ENCODE measurements at places on chromosomes 1 and 21.
A peak's percentile ranks its signal among the peaks of the same experiment; 100 is the strongest.

GRCh38 chr1:22855668-22856606 is 116.7 kb downstream of the LACTBL1 start:
- DNase-seq: no peak

GRCh38 chr1:100597061-100597741 is 59.3 kb downstream of the GPR88 start:
- no peak for DNase-seq

- DNase-seq: no peak
Observed at GRCh38 chr1:98919211-98919610, 85.5 kb downstream of the PLPPR5 start.

- no peak for DNase-seq
Observed at GRCh38 chr1:15353839-15354579, 55.7 kb upstream of the EFHD2 start.

GRCh38 chr1:41364442-41365319 is 3.4 kb downstream of the FOXO6 start:
- no peak for DNase-seq

DNA sequence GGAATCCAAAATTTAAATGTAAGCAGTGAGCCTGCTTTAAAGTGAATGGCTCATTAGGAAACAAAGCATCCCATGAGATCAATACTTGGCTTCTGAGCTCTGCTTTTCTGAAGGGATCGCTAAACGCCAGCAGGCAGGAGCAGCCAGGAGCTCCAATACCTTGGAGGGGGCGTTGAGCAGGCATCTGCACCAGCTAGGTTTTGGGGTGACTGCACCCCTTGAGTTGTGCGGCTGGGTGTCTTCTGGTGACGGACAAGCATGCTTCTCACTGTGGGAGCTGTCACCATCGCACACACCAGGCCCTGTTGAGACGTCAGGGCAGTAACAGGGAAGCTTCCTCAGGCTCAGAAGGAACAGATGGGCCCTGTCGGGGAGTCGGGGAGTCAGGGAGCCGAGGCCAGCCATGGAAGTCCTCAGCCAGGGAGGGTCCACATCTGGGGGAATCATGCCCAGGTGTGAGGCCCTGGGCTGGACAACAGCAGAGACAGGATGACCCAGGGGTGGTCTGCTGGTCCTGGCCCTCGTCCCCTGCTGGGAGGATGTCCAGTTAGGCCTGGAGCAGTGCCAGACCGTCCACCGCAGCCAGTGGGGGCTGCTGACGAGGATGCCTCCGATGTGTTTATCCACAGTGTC is 57.9 kb upstream of the ADARB1 start:
- DNase-seq: no peak

- DNase-seq: no peak
Observed at GRCh38 chr21:45935628-45936027, 45.9 kb upstream of the COL6A1 start.

- DNase-seq: no peak
Observed at GRCh38 chr1:161885759-161886158, 119.6 kb downstream of the ATF6 start.

DNA sequence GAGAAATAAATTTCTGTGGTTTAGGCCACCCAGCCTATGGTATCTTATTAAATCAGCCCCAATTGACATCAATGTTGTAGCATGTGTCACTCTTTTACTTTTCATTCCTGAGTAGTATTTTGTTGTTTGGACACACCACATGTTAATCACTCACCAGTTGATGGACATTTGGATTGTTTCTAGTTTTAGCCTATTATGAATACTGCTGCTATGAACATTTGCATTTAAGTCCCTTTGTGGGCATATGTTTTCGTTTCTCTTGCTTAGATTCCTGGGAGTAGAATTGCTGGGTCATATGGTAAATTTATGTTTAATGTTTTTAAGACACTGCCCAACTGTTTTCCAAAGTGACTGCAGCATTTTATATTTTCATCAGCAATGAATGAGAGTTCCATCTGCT is 50.2 kb upstream of the NUF2 start:
- no peak for DNase-seq

- no peak for DNase-seq
Observed at GRCh38 chr1:154400381-154400801, 4.8 kb upstream of the IL6R start.

GRCh38 chr1:26907071-26907917 is 6.5 kb downstream of the NR0B2 start:
- DNase-seq: no peak

DNA sequence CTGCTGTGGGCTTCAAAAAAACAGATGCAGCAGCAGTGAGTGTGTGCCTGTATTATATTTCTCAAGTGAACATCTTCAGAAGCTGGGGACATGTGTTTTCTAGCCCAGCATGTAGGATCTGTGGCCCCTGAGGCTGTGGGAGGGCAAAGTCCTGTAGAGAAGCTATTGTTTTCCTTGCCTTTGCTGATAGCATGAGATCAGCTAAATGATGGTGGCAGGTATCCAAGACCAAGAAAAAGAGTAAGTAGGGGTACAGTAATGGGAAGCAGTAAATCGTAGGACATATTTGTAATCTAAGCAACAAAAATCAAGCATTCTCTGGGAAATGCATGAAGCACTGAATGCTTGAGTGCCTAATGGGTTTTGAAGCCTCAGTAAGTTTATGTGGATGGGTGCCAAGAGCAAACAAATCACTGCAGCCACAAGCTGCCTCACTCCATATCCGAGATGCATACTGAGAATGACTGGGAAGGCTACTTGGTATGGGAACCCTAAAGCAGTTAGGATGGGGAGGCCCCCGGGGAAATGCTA is 98.3 kb downstream of the CD58 start:
- DNase-seq: peak; percentile 77

- DNase-seq: no peak
Observed at GRCh38 chr21:36171741-36172331, 15.2 kb downstream of the DOP1B start.

- no peak for DNase-seq
Observed at GRCh38 chr1:170687621-170688020, 23.7 kb downstream of the PRRX1 start.

DNA sequence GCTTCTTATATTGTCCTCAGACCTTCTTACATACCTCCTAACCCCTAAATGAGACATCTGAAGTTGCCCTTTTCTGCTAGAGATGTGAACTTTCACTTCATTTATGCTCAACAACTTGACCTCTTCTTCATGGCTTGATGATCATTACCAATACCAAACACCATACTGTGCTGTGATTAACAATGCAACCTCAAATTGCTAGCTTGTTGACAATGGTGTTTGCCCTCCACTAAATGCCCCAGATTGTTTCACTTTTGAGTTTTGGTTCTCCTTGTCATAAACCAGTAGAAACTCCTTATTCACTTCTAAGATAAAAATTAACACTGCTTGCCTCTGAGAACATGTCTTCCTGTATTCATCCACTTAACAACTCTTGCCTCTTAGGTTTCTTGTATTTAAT is 5.6 kb downstream of the JAK1 start:
- DNase-seq: no peak

DNA sequence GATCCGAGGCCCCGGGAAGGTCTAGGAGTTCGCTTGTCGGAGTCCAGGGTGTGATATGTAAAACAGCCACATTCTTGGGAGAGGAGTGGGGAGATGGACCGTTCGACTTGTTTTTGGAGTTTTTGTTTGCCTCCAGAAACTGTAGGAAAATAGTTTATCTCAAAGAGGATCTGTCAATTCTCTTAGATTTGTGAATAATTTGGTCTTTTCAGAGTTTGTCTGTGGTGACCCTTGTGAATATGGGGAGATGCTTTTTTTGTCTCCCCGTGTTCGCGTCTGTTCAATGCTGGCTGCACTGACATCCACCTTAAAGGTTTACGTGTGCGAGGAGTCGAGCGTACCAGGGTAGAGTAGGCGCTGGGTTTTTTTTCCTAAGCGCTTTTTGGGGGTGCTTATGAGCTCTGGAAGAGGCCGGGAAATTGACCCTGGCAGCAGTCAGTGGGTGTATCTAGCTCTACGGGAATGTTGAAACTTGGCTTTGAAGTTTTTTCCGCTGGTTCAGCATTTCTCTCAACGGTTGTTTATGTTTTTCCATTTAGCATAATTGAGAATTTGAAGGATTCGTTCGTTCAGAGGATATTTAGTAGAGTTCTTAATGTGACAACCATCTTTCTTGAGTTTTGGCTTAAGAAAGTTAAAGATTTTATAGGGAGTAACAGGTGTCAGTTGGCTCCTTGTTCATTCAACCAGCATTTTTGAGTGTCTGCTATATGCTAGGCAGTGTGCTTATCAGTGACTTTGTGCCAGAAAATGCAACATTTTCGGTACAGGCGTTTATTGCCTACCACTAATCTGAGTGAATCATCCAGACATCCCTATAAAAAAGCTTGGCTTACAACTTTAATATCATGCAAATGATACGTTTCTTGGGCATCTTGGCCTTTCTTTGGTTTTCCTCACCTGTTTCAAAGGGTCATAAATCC is 1.2 kb downstream of the SZRD1 start:
- peak; percentile 50 for DNase-seq

Data from Karpas-422 (cell line).